Activated T-helper 2 cell treated with anti-CD3 and anti-CD28 coated beads, Interferon-gamma antibody, Interleukin-2, Interleukin-4, amounts not matched to agents 10 μg/mL and 5 μg/mL and 100 μg/mL, durations not matched to agents 14 hours and 24 hours and 36 hours (primary cell): ENCODE measurements at places on chromosomes 5 and 9. TPM values are rescaled to one million over a fixed set of nuclear protein-coding genes. Genes with fewer than 3 reads are reported as not detected.

DNA sequence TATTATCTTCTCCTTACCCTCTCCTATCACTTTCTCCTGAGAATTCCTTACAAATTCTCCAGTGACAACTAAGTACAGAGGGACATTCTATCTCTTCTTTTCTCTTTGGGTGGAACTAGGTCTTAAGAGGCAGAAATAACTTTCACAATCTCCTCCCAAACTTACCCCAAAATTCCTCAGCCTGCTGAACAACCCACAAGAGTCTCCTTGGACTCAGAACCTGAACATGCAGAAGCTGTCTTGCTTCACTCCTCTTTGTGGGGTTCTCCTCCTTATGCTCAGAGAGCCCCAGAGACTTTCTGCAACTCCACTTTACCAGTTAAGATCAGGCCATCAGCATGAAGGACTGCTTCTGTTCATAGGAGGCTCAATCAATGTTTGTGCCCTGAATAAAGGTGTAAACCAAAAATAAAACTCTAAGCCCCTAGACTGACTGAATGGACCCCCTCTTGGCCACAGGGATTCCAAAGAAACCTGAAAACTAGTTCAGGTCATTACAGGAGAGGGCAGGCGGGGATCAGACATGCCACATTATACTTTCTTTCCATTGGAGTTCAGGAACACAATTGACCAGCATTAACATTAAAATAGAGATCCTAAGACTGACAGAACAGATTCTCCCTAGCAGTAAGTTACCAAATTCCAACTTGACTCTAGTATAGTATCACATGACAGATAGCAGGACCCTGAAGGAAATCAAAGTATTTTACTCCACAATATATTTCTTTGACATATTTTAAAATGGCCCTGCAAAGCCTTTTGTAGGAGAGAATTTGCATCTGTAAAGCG lies 179.7 kb upstream of the FBXL17 start:
- no peaks in the 10 kb centered on the region for H3K4me1 ChIP-seq
- no peaks in the 10 kb centered on the region for H3K27me3 ChIP-seq
- DNase-seq: no peak
- no peak overlapping the region for H3K27ac ChIP-seq
- no peaks in the 10 kb centered on the region for H3K36me3 ChIP-seq

DNA sequence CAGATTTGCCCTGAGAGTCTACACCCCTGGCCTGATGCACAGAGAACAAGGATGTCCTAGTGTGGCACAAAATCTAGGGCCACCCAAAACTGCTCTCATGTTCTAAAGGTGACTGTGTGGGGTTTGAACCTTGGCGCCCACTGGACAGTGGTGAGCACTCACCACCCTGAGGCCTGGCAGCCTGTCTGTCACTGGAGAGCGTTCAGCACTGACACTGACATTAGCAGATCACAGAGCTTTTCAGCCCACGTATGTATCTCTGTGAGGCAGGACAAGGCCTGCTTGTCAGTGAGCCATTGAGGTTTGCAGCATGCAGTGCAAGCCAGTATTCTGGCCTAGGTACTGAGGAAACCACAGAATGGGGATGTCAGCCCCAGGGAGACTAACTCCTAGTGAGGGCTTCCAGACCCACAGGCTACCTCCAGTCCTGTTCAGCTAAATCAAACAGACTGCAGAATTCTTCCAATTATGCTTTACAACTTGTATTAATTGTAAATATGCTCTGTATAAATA lies 38.9 kb upstream of the SLC2A8 start:
- peaks cover 24% of the 10 kb centered on the region for H3K27me3 ChIP-seq
- H3K4me3 ChIP-seq: no peak overlapping the region
- DNase-seq: no peak
- no peak overlapping the region for H3K27ac ChIP-seq
- H3K4me1 ChIP-seq: peaks cover 11% of the 10 kb centered on the region

GRCh38 chr9:113888976-113889375 lies 12.9 kb downstream of the ZNF618 start:
- no peak overlapping the region for H3K27ac ChIP-seq
- no peaks in the 10 kb centered on the region for H3K36me3 ChIP-seq
- H3K27me3 ChIP-seq: peaks cover 11% of the 10 kb centered on the region
- DNase-seq: no peak

OR1J2 gene
- not detected in 2 replicates for total RNA-seq

CATSPER3 gene
- total RNA-seq: 0.34 and 0.90 TPM in 2 replicates
